H4 (cell line): ENCODE measurements at places on chromosomes 3 and 15.
A peak's percentile ranks its signal among the peaks of the same experiment; 100 is the strongest.

DNA sequence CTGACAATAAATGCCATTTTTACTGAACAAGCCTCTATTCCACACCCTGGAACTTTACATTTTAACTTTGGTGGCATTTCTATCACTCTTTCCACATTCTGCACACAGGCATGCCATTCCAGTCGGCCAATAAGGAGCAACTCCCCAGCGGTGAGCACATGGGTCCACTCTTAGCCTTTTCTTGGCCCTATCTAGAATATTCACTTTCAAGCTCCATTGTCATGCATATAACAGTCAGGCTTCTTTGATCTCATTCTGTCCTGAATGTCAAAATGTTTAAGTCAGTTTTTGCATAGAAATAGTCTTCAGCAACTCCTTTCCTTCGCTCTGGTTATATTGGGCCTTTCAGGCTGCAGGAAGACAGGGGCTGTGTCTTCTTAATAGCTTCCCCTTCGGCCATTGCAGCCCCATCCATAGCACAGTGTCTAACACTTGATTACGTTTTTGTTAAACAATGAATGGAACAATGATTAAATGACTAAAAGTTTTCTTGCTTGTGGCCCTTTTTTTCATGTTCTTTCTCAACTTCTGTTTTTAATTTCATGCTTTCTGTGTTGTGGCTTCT lies 427.3 kb downstream of the MFSD1 start:
- no peak for DNase-seq

GRCh38 chr3:13785853-13786436 lies 93.9 kb downstream of the WNT7A start:
- no peak for DNase-seq

DNA sequence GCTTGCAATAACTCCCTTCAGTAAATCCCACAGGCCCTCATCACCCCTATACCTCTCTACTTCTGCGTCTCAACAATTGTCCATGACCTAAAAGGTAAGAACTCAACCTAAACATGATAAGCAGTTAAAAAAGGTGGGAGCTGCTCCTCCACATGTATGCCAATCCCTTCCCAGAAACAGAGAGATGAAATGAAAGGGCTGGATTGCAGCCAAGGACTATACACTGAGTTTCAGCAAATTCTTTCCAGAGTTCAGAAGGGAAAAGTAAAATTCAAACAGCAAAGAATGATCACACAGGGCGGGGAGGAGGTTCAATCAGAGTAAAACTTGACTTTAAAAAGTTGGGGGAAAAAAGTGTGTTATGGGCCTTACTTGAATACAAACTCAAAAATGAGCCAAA lies 27.5 kb downstream of the PLOD2 start:
- no peak for DNase-seq

GRCh38 chr3:19346759-19347158 lies 198.4 kb downstream of the KCNH8 start:
- DNase-seq, result no peak

DNA sequence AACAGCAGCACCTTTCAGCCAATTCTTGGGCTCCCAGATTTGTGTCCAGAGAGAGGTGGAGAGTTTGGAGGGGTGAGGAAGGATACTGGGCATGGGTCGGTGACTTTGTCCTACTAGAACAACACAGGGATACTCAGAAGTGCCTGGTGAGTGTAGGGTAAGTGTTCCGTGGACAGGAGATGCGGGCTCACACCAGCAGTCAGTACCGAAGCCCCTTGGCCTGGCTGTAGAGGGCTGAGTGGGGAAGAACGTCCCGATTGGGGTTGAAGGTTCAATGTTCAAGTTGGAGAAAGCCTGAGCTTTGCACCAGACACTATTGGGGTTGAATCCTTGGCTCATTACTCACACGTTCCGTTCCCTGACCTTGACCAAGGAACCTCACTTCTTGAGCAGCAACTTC lies 40.8 kb upstream of the SLC6A11 start:
- no peak for DNase-seq

- DNase-seq, result peak; percentile 17
Observed at GRCh38 chr3:132536442-132537153, 60.5 kb upstream of the ACKR4 start.

GRCh38 chr3:13086531-13086981 lies 13.3 kb upstream of the IQSEC1 start:
- no peak for DNase-seq

DNA sequence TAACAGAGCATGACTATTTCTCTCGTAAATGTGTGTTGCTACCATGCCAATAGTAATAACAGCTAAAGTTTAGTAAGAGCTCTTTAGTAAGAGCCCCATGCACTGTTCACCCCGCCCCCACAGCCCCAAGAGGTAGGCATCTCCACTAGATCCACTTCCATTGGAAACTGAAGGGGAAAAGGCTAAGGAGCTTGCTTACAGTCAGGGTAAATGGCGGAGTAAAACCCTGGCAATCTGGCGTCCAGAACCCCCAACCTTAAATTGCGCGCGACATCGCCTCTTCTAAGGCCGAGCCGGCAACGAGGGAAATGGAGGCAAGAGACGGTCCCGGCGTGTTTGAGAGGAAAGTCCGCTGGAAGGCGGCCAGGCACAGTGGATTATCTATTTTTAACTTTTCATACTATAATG lies 654 bp upstream of the C3orf38 start:
- peak; percentile 2 for DNase-seq

DNA sequence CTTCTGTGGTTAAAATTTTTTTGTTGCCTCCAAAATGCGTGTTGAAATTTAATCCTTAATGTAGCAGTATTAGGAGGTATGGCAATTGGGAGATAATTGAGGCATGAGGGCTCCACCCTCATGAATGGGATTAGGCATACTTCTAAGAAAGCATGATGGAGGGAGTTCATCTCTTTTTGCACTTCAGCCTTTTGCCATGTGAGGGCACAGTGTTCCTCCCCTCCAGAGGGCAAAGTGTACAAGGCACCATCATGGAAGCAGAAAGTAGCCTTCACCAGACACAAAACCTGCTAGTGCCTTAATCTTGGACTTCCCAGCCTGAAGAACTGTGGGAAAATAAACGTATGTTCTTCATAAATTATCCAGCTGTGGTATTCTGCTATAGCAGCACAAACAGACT lies 429.5 kb downstream of the ZIC1 start:
- DNase-seq, result peak; percentile 42

GRCh38 chr3:114856835-114857234 lies 290.3 kb downstream of the ZBTB20 start:
- no peak for DNase-seq

DNA sequence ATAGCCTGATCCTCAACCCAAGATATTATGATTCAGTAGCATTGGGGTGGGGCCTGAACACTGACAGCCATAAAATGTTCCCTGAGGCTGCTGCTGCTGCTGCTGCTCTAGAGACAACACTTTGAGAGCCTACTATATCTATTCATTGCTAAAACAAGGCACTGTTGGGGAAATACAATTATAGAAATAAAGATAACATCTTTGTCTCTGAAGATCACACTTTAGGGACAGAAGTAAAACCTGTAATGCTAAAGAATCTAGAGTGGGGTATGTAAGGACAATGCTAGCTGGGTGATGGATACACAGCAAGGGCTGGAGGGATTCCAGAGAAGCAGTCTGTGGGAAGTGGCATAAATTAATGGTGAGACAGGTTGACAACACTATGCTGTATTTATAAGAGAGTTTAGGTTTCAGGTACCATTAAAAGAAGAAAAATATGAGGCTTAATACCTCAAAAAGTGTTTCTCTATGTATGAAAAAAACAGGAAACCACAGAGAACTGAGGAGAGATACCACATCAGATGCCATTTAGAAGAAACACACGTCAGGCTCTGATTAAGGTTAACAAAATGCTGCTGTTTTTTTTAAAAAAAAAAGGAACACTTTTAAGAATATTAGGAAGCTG lies 115.9 kb downstream of the CBLB start:
- no peak for DNase-seq

- DNase-seq, result peak; percentile 99
Observed at GRCh38 chr15:60374628-60375081, 23.1 kb downstream of the ANXA2 start.

DNA sequence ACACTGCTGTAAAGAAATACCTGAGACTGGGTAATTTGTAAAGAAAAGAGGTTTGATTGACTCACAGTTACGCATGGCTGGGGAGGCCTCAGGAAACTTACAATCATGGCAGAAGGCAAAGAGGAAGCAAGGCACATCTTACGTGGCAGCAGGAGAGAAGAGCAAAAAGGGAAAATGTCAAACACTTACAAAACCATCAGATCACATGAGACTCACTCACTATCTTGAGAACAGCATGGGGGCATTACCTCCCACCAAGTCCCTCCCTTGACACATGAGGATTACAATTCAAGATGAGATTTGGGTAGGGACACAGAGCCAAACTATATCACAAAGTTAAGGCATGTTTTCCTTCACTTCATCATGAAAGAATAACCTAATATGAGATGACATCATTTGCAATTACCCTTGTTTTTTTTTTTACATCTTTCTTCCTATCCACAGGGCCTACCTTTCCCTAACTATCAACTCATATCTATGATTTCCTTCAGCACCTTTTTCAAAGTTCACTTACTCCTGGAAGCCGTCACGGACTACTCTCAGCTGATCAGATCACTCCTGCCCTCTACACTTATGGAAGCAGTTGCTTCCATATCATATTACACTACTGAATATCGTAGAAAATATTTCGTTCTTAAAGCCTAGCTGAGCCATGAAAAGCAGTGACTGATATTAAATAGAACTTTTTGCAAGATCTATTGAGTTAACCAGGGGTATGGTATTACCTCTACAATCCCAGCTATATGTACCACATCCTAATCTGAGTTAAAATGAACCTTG lies 25.5 kb upstream of the ATP8B4 start:
- no peak for DNase-seq

GRCh38 chr15:56987286-56987685 lies 68.8 kb downstream of the TCF12 start:
- no peak for DNase-seq

- no peak for DNase-seq
Observed at GRCh38 chr15:73174171-73174570, 121.9 kb downstream of the NEO1 start.

DNA sequence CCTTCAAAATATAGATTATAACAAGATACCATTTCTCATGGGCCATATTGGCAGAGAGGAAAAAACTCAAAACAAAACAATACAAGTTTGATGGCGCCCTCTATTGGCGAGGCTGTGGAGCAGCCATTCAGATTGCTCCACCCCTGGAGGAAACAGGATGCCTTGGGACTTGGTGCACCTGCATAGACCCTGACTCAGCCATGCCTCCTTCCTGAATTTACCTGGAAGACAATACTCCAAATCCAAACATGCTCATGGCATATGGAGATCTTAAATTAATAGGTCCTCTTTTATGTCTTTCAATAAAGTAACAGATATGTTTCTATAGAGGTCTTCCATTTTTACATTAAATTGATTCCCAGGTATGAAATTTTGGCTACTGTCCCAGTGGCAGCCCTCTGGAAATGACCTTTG lies 90.0 kb downstream of the APBA2 start:
- peak; percentile 38 for DNase-seq

- DNase-seq, result no peak
Observed at GRCh38 chr3:156298938-156299337, 178.6 kb downstream of the KCNAB1 start.

DNA sequence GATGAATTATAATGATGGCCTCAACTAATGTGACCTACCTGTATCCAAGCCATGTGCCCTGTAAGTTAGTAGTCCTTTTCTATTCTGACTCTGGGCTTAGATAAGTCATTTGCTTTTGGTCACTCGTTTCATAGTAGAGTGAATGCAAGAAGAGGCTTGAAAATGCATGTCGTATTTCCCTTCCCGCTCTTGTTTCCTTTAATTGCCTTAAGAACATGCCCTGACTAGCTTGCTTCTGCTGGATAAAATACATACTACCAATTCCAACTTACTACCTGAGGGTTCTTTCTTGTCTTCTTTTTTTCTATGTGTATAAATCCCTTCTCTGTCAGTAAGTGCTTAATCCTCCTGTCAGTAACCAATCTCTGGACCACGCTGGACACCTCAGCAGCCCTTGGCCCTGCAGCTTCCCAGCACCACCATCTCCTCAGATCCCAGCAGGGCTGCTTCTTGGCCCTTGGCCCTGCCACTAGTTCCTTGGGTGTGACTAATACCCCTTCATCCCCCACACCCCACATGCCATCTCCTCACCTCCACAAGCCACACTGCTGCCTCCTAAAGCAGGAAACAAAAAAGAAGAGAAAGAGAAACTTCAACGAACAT lies 771.7 kb downstream of the IGSF11 start:
- no peak for DNase-seq

DNA sequence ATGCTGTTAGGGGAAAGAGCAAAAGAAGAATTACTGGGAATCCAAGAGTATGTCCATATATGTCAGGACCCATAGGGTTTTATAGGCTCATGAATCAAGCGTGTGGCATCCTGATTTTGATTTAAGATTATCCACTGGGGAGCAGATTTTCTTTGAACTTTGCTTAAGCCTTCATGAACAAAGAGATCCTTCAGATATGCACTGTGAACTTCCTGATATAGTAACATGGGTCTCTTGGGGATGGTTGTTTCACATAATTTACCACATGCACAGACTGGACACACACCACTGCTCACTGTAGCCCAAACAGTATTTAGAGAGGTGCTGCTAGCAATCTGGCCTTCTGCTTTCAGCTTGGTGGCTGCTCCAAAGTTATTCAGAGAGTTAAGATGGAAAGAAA lies 200.9 kb upstream of the ZPLD1 start:
- no peak for DNase-seq

DNA sequence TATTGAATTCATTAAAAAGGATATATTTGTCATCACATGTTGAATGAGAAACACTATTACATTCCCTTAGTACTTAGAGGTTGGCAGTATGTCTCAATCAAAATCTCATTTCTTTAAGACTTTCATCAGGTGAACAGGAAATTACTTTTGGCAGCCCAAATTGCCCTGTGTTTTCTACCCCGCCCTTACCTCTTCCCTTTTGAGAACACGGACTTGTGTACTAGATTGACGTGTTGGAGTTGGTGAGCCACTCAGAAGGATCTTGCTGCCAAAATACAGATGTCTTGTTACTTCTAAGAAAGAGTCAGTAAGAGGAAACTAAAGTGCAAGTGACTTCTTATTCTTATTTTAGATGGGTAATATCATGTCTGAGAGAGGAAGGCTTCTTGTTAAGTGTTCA lies 386.9 kb downstream of the FEZF2 start:
- no peak for DNase-seq

DNA sequence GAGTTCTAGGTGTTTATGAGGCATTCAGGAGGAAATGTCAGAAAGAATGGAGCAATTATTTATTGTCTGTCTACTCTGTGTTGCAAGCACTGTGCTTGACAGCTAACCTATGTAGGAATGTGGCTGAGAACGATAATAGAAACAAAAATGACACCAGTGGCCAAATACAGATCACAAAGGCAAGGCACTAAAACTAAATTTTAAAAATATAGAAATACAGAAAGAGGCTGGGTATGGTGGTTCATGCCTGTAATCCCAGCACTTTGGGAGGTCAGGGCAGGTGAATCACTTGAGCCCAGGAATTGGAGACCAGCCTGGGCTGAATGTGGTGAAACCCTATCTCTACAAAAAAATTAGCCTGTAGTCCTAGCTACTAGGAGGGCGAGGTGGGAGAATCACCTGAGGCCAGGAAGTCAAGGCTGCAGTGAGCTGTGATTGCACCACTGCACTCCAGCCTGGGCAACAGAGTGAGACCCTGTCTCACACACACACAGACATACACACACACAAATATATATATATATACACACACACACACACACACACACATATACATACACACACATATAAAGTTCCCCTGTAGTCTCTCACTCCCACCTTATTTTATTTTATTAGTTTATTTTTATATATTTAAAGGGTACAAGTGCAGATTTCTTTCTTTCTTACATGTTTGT lies 6.0 kb downstream of the PRKCI start:
- no peak for DNase-seq

GRCh38 chr3:59839283-59839682 lies 789.5 kb upstream of the CFAP20DC start:
- no peak for DNase-seq

GRCh38 chr3:106215047-106215446 lies 346.2 kb upstream of the CBLB start:
- DNase-seq, result no peak
